DMS 273 treated with DMSO at 0.1 percent for 48 hours (cell line): ENCODE measurements at places on chromosomes 4 and X.

GRCh38 chrX:71184803-71185495, 38.1 kb upstream of the GJB1 start:
- DNase-seq = no peak

DNA sequence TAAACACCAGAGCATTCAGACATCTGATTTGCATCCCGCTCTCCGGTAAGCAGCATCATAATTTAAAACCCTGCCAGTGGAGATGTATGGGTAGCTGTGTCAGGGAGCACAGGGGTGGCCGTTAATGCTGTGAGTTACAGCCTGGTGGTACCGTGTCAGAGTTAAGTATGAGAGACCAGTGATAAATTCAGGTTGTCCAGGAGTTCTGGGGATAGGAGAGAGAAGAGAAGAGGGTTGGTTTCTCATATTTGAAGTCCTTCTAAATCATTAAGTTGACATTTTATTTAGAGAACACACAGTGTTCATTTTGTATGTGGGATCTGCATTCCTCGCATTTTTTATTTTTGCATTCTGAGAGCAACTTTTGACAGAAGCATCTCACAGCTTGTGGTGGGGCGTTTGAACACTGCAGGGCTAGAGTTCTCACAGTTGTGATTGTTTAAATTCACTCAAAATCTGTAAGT, 157.6 kb downstream of the DCLK2 start:
- no peak for DNase-seq

GRCh38 chr4:143643399-143643798, 57.1 kb downstream of the FREM3 start:
- no peak for DNase-seq

DNA sequence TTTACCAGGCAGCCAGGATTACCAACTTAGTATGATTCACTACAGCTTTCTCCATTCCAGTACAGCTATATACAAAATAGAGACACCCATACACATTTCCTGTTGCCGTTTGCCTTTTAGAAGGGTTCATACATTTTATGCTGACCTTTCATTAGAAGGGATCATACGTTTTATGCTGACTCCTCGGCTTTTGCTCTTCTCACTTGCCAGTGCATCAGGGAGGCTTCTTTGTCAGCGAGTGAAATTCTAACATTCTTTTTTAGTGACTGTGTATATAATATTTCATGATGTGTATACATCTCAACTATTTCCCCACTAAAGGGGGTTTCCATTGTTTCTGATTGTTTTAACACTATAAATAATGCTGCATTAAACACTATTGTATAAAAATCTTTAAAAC, 552.6 kb downstream of the TRIML1 start:
- DNase-seq = no peak

DNA sequence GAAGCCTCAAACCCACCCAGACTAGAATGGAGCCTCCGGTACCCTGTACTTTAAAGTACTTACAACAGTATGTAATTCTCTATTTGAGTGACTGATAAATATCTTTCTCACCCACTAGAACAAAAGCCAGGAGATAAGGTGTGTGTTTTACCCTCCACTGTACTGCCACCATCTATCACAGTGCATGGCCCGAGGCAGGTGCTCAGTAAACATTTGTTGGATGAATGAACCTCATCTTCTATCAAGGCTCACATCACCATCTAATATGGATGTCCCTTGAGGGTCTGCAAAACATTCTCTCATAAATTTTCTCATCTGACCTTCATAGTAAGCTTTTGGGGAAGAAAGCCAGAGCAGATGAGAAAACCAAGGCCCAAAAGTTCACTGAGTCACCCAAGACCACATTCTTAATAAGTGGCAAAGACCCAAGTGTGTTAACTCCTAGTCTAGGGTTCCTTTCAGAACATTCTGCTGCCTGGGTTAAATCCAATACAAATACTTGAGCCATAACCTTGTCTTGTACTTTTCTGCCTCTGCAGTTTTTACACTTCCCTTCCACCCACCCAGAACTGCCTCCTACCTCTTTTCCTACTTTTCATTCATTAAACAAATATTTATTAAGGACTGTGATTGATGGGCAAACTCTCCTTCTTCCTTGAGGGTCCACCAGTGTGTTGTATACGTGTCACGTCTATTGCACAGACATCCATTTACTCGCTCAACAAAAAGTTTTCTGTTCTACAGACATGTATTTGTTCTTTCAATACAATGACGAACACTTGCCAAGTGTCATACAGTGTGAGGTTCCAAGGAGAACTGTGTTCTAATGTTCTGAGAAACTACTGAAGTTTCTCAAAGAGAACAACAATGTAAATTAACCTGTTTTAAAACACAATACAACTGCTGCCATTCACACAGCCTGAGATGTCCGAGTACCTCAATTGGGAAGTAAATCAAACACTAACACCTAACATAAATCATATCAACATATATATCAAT, 35.7 kb downstream of the APBB2 start:
- DNase-seq = no peak

GRCh38 chr4:35461931-35462659, 782.2 kb downstream of the ARAP2 start:
- DNase-seq = no peak

DNA sequence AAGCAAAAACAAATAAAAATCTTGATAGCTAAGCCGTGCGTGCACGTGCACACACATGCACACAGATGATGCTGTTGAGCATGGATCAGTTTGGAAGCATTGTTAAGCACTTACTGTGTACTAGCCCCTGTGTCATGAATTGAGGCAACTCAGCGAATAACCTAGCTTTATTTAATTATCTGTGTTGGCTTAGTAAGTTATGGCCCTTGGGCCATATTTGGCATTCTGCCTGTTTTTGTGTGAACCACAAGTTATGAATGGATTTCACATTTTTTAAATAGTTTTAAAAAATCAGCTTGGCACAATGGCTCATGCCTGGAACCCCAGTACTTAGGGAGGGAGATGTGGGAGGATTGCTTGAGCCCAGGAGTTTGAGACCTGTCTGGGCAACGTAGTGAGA, 113.6 kb upstream of the CBLL2 start:
- DNase-seq = no peak

GRCh38 chr4:5747738-5748375, 36.9 kb downstream of the EVC start:
- no peak for DNase-seq

DNA sequence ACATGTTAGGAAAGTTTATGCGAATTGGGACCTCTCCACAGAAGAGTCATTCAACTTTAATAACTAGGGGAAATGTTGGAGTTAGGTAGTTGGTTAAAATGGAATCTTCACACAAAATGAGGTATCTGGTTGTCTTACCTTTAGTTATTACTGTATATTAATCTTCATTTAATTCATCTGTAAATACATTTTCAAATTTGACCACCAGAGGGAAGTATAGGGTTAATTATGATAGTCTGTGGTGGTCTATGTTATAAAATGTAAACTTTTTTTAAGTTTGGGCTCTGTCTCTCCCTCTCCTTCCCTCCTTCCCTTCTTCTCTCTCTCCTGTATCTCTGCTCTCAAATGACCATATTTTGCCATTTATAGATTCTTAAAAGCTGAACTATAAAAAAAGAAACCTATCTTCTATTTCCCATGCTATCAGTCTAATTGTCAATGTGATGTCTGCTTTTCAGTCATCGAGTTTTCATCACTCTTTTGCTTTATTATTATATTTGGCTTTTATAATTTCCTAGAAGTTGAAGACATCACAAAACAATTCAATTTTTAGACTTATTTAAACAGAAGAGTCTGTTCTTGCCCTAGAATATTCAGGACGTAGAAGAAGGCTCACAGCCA, 49.8 kb downstream of the TMEM144 start:
- DNase-seq = no peak

DNA sequence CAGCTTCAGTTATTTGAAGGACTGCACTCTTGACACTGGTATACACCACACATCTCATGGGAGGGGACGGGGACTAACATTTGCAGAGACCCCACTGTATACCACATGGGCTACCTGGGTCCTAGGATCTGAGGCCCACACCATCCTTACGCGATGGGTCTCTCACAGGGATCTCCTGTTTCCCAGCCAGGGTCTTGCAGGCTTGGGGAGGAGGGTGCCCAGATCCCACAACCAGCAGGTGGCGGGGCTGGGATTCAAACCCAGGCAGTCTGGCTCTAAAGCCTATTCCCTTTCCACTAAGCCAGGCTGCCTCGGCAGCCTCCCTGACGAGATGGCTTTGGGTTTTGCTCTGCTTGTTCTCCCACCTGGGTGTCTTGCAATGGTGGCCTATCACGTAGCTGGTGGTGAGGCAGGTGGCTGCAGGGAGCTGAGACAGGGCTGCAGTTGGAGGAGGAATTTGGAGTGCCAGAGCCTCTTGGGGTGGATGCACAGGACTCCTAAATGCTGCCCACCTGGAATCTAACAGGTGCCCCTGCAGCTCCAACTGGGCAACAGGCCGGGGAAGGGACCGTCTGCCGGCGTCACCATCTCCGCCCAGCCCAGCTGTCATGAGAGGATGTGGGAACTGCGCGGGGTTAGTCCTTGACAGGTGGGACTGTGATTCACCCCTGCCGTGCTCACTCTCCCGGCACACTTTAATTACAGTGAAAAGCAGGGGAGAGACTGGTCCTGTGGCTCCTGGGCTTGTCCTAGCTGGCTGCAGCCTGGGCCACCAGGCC, 110.7 kb downstream of the PSAPL1 start:
- DNase-seq = peak; percentile 91

GRCh38 chrX:130741584-130741983, 161.4 kb downstream of the ENOX2 start:
- no peak for DNase-seq

- DNase-seq = no peak
Measured at GRCh38 chr4:71126719-71127118, 133.3 kb downstream of the DCK start.

- no peak for DNase-seq
Measured at GRCh38 chr4:96126227-96126626, 286.3 kb downstream of the PDHA2 start.

GRCh38 chr4:186366326-186366725, 100.3 kb downstream of the F11 start:
- no peak for DNase-seq

- DNase-seq = no peak
Measured at GRCh38 chr4:142248946-142249345, 597.2 kb downstream of the INPP4B start.

DNA sequence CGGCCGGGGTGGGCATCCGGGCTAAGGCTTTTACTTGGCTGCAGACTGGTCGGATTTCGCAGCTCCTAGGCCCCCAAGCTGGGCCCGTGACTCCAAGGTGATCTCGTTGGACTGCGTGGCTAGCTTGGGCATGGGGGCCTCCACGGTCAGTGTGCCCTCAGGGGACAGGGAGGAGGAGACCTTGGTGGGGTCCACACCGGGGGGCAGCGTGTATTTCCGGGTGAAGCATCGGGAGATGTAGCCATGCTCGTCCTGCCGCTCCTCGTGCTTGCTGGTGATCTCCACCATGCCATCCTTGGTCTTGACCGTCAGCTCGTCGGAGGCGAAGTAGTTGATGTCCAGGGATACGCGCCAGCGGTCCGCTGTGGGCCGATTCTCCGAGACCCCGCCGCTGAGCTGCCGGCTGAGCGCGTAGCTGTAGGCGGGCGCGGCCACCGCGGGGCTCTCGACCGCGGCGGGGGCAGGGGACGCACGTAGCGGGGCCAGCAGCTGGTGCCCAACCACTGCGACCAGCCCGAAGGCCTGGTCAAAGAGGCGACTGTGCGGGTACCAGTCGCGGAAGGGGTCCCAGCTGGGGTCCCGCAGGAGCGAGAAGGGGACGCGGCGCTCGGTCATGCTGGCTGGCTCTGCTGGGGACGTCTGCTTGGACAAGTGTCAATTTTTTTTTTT, 881 bp upstream of the CACNA1F start:
- no peak for DNase-seq

DNA sequence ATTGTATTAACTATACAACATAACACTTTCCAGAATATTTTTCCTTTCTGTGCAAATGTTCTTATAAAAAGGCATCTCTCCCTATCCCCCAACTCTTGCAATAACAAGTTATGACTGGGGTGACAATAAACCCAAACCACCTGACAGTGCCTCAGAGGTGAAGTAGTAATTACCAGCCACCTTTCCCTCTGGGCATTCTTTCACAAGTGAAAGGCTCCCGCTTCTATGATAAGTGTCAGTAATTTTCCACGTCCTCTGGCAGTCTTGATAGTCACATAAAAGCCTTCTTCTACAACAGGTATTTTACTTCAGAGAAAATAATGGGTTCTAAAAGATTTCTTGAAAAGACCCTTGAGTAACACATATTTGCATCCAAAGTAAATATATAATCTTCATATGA, 82.7 kb downstream of the MANBA start:
- DNase-seq = no peak

DNA sequence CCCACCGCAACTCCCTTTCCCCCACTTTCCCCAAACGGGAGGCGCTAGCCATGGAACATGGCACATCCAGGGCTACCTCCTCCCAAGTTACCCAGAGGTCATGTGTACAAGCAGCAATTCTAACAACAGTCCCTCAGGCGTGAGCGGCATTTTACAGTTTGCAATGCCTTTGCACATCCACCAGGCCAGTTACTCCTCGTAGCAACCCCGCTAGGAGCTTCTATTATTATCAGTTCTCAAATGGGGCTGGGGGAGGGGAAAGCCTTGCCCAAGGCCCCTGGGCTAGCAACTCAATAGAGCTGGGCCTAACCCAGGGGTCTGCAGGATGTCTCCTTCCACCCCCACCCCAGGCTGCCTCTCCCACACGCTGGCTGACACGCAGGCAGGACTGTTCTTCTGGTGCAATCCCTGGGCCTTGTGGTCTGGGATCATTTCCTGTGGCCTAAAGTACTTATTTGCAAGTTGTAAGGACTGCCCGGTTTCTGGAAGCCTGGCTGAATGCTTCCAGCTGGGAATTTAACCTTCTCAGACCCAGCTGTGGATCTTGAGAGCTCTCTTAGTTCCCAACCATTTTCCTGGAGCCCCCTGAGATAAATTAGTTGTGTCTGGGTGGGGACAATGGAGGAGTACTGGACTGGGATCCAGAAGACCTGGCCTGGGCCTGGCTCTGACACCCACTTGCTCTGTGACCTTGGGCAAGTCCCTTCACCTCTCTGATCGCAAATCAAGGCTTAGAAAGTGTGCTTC, 27.7 kb downstream of the PJA1 start:
- no peak for DNase-seq

DNA sequence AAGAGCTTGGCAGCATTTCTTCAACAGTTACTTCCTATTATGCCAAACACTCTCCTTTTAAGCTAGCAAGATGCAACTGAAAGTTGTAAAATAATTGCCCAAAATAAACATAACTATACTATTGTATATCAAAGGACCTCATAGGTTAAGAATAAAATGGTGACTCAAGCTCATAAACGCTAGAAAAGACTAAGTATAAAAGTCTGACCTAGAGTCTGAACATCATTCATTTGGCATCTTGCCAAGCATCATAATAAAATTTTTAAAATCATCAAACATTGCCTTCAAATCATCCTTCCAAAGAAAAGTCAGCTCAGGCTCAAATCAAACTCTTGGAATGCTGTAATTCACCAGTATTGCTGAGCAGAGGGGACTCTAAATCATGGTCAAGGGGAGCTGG, 281.2 kb downstream of the QDPR start:
- DNase-seq = no peak

- DNase-seq = no peak
Measured at GRCh38 chrX:40240844-40241243, 143.1 kb upstream of the BCOR start.

- DNase-seq = no peak
Measured at GRCh38 chr4:168337550-168337940, 19.0 kb upstream of the DDX60 start.

GRCh38 chrX:6384921-6385320, 150.0 kb downstream of the VCX3A start:
- no peak for DNase-seq
